Stimulated activated CD4-positive, alpha-beta T cell treated with anti-CD3 and anti-CD28 coated beads, Interleukin-15, amount 100 ng/mL, for 24 hours (primary cell): ENCODE measurements at places on chromosomes 11 and 22.

GRCh38 chr22:50049299-50050195 lies 8.6 kb downstream of the TTLL8 start:
- no peak for DNase-seq

DNA sequence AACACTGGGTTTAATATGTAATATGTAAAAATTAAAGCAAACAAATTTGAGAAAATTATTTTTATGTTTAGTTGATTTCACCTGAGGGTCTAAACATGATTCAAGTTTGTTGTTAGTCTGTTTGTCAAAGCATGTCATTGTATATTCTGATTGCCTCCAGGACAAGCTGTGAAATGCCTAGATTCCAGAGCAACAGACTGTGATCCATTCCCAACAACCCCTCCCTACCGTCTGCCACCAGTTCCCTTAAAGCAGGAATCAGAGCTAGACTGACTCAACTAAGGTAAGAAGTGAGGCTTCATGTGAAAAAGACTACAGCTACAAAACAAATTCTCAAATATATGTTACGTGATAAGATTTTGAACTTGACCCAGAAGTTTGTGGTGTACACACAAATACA lies 304.2 kb downstream of the RAB38 start:
- no peak for DNase-seq

DNA sequence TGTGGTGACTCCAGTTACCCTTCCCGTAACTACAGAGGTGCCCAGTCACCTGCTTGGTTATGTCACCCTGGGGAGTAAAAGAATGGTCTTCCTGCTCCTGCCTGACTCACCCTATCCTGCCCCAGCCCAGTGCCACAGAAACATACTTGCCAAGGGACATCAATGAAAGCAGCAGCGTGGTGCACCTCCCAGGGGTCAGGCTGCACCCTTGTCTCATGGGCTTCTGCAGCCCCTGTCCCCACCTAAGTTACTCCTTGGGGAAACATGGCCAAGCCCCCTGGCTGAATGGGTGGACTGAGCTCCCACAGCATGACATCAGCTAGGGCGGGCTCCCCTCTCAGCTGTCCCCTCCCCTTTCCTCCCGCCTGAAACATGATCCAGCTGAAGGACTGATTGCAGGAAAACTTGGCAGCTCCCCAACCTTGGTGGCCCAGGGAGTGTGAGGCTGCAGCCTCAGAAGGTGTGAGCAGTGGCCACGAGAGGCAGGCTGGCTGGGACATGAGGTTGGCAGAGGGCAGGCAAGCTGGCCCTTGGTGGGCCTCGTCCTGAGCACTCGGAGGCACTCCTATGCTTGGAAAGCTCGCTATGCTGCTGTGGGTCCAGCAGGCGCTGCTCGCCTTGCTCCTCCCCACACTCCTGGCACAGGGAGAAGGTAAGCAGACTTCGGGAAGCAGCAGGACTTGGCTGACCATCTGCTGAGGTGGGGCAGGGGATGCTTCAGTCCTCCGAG lies at the start of gene HTR3A:
TSS of gene HTR3A (plus strand) at position 368 of the 730 bp plus-strand sequence. CDS start at position 586, 218 bp downstream.
- DNase-seq, result no peak

DNA sequence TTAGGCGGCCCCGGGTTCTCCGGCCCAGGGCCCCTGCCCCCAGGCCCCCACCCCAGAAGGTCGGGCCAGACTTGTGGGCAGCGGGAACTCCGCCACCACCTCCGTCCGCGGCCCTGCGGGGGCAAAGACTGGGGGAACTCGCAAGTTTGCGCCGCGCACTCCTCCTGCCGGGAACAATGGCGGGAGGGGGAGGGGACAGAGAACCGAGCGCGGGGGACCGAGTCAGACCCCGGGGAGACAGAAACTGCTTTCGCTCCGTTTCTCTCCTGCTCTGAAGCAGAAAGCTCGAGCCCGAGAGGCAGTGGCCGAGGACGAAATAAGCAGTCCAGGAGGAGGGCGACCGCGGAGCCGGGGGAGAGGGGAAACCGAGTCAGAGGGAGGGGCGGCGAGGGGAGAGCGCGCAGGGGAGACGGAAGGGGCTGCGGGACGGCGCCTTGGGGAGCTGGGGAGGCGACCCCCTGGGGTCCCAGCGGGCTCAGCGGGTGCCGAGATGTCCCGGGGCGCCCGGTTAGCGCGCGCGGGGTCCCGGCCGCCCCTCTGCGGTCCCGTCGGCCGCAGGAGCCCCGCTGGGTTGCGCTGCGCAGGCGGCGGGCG lies 555 bp downstream of the TP53I11 start:
- peak; percentile 61 for DNase-seq

DNA sequence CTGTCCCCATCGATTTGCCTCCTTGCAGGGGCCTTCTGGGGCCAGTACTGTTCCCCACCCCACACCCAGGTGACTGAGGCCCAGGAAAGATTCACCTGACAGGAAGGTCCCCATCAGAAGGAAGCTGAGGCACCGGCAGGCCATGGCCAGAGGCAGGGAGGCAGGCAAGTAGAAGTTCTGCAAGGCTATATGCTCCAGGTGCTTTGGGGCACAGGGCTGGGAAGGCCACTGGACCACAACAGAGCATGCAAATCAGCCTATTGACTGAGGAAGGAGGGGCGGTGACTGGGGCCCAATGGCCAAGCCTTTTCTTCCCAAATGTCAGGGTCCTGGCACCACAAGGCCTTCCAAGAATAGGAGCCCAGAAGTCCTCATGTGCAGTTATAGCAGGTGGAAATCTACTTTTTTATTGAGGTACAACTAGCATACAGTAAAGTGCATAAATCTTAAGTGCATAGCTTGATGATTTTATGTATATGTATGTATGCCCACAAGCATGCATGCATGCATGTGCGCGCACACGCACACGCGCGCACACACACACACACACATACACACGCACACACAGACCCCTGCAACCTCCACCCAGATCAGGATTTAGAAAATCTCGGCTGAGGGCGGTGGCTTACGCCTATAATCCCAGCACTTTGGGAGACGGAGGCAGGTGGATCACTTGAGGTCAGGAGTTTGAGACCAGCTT lies at the start of gene VPREB3:
TSS of gene VPREB3 (minus strand) at position 206 of the 700 bp plus-strand sequence. CDS start at position 144, 62 bp downstream.
- DNase-seq, result no peak

DNA sequence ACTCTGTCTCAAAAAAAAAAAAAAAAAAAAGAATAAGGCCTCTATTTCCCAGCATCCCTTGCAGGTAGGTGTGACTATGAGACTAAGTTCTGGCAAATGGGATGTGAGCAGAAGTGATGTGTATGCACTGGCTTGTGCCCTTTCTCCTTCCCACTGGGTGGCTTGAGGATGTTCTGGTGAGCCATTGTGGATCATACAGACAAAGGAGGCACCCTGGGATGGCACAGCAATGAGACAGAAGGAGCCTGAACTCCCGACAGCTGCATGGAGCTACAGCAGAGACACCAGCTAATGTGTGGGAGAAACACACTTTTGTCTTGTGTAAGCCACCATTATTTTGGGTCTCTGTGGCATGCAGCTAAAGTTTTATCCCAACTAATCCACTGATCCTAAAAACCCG lies 10.6 kb upstream of the SORL1 start:
- DNase-seq, result no peak

DNA sequence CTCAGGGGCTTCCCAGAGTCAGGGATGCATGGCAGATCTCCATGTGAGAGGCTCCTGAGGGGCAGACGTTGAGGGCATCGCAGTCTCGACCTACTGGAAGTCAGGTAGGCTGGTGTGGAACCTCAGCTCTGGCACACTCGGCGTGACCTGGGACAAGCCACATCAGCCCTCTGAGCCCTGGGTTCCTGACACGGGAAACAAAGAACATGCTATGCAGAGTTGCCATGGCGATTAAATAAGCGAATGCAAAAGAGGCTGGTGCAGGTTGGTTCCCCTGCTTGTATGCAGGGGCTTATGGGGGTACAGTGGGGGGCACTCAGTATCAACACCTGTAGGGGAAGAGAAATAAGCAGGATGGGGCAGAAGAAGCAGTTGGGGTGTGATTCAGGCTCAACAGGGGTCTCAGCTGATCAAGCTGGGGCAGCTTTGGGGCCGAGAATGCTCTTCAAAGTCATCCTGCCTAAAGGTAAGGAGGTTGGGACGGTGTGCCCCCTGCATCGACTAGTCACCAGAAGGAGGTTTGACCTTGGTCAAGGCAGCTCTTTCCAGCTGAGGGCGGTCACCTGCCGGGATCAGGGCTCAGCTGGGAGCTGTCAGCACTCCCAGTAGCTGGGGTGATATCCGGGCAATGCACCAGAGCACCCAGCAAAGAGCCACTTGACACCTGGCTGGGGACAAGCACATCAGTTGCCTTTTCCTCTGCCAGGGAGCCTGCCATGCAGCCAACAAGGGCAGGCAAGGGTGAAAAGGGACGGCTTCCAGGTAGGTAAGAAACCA lies 442.7 kb downstream of the MIAT start:
- no peak for DNase-seq

- DNase-seq, result no peak
Measured at GRCh38 chr11:45210846-45211245, 64.4 kb downstream of the PRDM11 start.

DNA sequence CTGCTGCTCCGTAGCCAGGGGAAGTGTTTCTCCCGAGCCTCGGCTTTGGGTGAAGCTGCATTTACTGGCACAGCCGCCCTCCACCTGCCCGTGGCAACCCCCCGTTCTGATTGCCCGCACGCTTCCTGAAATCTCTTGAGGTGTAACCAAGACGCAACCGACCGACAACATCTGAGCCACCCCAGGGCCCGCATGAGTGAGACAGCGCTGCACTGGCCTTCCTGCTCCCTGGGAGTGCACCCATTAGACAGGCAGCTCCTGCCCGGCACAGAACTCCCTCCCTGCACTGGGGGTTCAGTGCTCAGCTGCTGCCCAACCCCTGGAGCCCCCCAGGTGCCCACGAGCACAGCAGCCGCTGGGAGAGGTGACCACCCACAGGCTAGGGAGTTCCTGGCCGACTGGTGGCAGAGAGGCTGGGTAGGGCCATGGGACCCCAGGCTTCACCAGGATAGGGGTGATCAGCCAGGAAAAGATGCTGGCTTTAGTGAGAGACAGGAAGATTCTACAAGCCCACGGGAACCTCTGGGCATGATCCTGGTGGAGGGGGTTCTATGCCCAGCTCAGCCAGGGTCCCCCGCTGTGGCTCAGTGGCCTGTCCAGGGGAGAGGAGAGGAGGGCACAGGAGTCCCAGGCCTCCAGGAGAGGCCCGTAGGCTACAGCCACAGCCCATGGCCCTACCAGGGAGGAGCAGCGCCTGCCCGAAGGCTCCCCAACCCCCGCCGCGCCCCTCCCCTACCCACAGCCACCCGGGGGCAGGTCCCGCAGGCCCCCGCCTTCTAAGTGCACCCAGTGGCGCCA lies 14.6 kb downstream of the PLXNB2 start:
- no peak for DNase-seq

DNA sequence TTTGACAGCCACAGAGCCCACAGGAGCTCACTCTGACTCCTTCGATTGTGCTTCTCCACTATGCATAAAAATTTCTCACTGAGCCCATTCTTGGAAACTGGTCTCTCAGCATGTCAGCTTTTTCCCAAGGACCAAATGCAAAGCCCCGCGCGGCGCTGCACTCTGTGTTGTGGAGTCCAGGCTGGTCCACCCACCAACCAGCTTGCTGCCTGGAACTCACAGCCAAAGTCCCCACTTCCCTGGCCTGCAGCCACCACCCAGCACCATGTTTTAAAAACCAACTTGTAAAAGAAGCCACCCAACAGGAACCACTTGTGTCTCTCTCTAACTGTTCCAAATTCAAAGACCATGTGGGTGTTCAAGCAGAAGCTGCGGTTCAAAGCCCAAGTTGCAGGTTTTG lies 124.4 kb downstream of the SPATA19 start:
- no peak for DNase-seq

DNA sequence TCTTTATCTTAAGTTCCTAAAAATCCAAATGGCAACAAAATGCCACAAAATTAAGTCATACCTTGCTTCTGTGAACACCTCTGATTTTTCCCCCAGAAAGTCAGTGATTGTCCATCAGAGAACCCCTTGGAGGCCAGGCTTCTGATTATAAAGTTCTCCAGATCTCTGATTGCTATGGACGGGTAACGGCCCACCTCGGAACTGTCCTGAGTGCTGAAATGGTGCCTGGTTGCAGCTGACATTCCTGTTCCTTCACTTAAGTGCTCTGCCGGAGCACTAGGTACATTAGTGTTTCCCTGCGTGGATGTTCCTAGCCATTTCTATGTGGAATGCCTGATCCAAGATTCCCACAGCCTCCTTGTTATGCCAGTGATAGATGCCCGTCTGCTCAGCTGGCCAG lies 85.0 kb downstream of the CHST1 start:
- DNase-seq, result no peak
